Activated T-cell treated with anti-CD3 and anti-CD28 coated beads for 1 hour (primary cell): ENCODE measurements at places on chromosomes 6 and 20.

DNA sequence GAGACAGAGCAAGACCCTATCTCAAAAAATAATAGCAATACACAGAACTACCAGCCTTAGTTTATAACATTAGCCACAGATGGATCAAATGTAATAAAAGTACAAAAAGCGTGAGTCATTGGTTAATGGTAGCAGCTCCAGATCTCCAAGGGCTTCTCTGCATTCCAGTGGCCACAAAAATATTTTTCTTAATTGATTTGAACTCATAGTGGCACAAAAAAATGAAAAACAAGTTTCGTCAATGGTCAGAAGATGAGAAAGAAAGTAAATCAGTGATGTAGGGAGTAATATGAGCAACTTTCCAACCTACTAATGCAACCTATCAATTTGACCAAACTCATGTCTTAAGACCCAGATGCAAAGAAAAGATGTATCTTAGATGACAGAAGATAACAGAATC, 79.6 kb downstream of the CEP57L1 start:
- DNase-seq = no peak

DNA sequence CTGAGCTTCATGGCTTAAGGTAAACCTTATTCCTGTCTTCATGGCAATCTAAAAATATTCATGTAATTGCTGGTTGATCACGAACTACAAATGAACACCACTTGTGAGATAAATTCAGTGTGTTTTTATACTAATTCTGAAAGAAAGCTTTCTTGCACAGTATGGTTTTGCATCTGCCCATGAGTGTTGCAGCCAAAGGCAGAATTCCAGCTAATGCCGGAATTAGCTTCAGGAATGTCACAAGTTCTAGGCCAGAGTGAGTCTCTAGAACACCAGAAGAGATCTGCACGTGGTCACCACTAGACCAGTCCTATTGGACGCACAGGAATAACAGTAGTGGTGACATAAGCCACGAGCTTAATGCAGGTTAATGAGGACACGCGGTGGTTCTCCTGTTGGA, 223.7 kb downstream of the CDH4 start:
- no peak for DNase-seq

DNA sequence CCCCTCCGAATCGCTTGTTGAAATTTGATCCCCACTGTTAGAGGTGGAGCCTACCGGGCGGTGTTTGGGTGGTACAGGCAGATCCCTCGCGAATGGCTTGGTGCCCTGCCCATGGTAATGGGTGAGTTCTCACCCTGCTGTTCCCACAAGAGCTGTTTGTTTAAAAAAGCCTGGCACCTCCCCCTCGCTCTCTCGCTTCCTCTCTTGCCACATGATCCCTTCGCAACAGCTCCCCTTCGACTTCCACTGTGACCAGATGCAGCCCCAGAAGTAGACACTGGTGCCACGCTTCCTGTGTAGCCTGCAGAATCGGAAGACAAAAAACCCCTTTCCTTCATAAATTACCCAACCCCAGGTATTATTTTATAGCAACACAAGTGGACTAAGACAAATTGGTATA, 292.2 kb upstream of the QKI start:
- DNase-seq = no peak

DNA sequence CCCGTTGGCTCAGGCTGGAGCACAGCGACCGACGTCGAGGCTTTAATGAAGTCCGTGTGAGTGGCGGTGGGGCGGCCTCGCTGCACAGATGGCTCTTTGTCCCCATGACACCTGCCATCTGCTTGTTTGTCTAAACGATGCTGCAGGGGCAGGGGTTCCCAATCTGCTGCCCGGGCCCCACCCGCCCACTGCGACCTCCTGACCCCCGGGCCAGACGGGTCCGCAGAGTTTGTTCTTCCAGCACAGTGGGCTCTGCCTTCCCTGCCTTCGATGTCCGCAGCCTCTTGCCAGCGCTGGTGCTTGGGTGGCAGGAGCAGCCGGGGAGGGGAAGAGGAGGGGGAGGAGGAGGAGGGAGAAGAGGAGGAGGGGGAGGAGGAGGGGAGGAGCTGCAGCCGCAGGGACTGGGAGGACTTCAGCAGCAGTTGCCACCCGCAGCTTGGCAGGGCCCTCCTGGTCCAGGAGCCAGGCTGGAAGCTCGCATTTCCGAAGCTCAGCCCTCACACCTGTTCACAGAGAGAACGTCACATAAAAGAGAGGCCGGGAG, 210.0 kb downstream of the DLL1 start:
- no peak for DNase-seq

- no peak for DNase-seq
Measured at GRCh38 chr6:104413767-104414166, 446.0 kb downstream of the HACE1 start.

DNA sequence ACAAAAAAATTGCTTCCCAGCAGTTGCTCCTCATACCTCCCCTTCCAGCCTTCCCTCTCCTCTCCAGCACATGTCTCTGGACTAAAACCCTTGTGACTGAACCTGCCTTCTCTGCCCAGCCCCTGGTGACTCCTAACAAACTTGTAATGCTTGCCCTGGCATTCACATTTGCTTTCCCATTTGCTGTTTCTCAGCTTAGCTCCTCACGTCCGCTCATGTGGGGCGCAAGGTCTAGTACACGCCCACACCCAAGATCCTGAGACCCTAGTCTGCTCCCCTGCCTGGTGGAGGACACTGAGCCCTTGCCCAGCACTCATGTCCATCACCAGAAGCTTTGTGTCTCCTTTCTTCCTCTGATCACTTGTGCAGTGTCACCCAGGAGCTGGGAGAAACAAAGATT, 18.3 kb upstream of the RBPJL start:
- no peak for DNase-seq

GRCh38 chr20:62897666-62898065, 28.6 kb downstream of the DIDO1 start:
- no peak for DNase-seq

DNA sequence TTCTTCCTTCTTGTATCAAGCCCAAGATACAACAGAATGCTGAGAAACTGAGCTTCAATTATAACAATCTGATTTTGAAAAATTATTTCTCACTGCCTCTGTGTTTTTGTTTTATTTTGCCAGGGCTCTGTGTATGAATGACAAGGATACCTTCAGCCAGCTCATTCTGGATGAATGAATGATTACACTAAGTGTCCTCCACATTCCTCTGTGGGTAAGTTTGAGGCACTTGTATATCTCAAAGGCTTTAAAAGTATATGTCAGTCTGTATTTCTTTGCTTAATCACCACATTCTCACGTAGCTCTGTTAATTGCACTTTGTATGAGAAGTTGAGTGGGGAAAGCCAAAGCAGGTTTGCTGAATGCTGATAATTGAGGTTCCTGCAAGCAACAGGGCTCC, 95.1 kb downstream of the TIAM2 start:
- no peak for DNase-seq

DNA sequence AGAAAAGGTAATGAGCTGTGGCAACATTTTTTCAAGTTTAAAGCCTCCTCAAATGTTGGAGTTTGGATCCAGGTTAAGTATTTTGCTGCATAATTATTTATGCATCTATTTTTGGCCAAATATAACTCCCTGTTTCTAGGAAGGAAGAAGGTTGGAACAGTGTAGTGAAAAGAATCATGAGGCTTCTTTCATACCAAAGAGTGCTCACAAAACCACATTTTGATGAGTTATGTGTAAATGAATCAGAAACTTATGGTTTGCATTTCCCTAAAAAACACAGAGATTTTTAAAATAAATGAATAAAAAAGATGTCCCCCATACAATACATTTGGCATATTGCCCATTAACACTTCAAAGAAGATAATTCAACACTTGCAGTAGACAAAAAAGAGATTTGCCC, 246.9 kb upstream of the PRDM1 start:
- DNase-seq = no peak

DNA sequence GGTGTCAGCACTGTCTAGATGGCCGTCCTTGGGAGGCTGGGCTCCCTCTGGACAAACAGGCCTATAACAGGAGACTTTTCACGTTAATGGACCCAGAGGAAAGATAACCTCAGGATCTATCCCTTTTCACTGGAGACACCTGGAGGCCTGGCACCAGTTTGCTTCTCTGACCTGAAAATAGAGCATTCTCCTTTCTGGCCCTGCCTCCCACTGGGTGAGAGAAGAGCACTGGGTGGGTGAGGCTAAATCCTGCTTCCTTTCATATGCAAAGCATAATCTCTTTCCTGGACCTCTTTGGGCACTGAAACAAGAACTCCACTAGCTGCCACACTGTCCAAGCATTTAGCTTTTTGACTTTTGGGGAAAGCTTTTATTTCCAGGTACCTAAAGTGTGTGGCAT, 78.3 kb downstream of the FOXO3 start:
- DNase-seq = no peak

GRCh38 chr6:166658115-166658791, 31.2 kb upstream of the RPS6KA2 start:
- no peak for DNase-seq

GRCh38 chr20:61558726-61559125, 306.7 kb downstream of the CDH4 start:
- DNase-seq = no peak

DNA sequence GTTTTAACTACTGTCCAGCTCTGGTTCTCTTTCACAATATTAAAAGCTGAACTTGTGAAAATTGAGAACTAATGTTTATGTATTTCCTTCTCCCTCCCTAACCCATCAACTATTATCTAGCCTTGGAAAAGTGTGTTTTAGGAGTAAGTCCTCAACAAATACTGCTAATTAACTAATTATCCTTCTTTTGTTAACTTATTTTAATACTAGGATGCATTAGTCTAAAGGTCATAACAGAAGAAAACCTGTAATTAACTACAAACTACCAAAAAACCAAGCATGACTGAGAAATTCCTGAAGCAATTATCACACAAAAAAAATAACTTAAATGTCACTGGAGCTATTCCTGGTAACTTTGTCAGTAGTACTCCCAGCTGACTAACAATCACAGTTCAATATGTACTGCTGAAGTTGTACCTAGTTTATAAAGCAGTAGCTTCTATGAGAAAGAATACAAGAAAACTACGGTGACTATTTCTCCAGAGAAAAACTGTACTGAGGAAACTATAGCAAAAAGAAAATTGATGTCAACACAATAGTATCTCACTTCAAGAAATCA, 301.9 kb downstream of the LAMA2 start:
- no peak for DNase-seq

GRCh38 chr6:43361269-43361668, 8.2 kb downstream of the ZNF318 start:
- DNase-seq = no peak

DNA sequence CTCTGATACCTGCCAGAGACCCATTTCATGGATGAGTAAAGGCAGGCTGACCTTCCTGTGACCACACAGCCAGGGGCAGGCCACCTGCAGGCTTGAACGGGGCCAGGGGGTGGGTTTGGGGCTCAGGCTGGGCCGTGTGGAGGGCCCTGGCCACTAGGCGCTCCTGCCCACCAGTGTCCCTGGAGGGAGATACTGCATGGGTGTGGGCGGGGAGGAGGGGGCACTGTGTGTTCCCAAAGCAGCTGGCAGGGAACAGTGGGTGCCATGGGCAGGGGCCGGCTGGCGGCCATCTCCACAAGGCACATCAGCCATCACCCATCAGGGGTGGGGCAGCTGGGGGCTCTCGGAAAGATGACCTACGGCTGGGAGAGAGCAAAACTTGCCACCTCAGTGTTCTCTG, 15.4 kb downstream of the SRC start:
- DNase-seq = no peak

DNA sequence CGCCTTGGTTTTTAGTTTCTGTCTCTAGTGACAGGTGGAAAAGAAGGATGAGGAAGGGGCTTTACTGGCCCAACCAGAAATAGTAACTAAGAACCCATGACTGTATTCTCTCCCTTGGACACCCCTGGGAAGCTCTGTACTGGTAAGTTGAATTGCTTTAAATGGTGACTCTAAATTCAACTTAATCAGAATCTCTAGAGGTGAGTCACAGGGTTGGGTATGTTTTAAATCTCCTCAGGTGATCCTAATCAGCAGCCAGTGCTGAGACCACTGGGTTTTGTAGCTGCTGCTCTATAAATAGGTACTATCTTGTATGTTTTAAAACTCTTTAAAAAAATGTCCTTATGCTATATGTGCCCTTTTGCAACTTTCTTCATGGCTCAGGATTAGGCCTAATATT, 314.0 kb upstream of the ECI2 start:
- DNase-seq = no peak

DNA sequence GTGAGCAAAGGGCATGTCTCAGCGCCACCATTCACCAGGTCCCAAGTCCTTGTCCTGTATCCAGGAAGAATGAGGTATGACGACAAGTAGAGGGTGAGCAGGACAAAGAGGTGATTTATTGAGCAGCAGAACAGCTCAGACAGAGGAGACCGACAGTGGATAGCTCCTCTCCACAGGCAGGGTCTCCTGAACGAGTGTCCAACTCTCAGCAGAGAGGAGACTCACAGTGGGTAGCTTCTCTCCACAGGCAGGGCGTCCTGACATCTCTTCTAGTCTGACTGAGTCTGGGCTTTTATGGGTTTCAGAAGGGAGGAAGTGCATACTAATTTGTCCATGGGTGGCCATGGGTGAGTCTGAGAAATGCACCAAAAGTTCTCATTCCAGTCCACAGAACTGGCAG, 204.7 kb downstream of the ANKRD60 start:
- no peak for DNase-seq

GRCh38 chr6:44029444-44030185, 97.6 kb downstream of the MRPL14 start:
- no peak for DNase-seq

DNA sequence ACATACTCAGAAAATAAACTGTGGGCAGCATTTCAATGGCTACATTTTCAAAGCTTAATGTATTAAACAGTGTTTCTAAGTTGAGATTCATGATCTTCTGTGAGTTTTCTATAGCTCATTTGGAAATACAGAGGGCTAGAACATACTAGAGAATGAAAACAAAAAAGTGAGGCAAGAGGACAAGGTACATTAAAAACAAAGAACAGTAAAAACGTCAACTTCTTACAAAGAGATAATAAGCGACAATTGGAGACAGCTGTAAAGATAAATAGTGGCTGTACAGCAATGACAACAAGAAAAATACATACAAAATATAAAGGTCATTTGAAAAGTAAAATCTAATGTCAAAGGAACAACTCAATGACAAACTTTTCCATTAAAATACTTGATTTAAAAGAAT, 94.3 kb downstream of the REV3L start:
- DNase-seq = no peak
